Cortex of kidney (tissue), 1 donor: ENCODE measurements at places on chromosomes 5 and 9.

DNA sequence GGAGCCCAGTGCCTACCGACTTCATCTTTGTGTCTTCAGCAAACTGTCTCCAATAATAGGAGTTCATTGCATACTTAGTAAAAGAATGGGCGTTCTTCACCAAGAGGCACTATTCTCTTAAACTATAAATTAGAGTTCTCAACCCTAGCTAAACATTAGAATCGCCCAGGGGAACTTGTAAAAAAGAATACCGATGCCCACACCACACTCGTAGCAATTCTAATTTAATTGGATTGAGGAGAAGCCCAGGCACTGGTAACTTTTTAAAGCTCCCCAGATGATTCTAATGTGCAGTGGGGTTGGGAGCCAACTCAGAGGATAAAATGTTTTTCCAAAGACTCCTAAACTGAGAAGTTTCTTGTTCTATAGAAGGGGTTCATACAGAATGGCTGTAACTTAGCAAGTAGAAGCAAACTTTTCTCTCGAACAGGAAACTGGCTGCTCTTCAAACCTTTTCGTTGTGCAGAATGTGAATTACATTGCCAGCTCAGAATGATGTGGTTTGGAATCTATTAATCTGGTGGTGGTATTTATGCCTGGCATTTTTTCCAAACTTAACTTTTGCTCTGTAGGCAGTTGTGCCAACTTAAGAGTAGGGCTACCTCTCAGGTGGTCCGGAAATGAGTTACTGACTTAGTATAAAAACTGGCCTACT, 26.4 kb upstream of the NFIB start:
- DNase-seq, result no peak

- DNase-seq, result no peak
Observed at GRCh38 chr5:77305956-77306355, 95.5 kb downstream of the PDE8B start.

GRCh38 chr9:126788046-126788445, 16.8 kb upstream of the ZBTB43 start:
- no peak for DNase-seq

DNA sequence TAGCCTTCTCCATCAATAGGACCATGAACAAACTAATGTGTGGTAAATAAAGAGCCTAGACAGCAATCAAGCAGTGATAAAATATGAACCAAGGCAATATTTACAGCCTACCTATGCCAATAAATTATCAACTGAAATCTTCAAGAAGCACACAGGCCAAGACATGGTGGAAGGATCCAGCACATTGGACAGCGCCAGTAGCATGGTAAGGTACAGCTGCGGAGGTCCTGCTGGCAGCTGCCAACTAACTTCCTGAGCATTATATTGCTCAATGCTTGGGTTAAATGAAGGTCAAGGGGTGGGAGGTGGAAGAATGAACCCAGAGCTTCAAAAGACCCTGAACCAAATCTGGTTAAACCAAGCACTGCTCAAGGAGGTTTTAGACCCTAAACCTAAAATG, 16.5 kb upstream of the SPDL1 start:
- no peak for DNase-seq

GRCh38 chr5:93583439-93583767, 381 bp downstream of the NR2F1 start:
- DNase-seq, result no peak

DNA sequence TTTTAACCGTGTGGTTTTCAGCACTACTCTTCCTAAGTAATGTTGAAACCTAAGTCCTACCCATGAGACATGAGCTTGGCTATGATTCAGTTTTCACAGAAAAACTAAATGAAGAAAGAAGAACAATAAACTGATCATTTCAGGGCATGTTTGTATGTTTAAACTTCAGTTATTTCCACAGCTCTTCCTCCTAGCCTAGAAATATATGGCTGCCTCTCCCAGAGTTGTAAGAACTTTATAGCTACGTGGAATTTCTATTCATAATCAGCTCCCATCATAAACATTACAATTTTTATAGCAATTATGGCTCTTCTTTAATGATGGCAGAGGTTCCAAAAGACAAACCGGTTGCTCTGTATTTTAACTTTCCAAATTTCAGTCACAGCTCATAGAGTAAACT, 314.7 kb upstream of the ADAMTSL1 start:
- no peak for DNase-seq

DNA sequence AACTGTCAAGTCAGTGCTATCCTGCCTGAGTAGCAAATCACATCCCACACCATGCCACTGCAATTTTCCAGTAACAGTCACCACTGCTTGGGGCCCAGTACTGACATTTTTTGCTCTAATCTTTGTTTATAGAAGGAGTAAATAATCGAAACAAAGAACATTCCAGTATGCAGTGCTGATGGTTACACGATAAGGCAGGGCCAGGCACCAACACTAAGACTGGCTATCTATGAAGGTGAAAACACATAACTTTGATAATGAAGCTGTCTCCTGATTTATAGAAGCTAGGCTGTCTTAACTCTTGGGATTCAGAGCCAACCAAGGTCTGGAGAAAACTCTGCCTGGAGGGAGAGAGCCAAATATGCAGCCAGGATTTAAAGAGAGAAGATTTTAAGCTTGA, 365.3 kb downstream of the BNC2 start:
- DNase-seq, result no peak

GRCh38 chr5:97338729-97339128, 155.7 kb upstream of the RIOK2 start:
- DNase-seq, result no peak

GRCh38 chr9:98323831-98324135, 68.3 kb upstream of the TBC1D2 start:
- no peak for DNase-seq

- DNase-seq, result no peak
Observed at GRCh38 chr9:93193388-93194220, 9.7 kb downstream of the WNK2 start.

DNA sequence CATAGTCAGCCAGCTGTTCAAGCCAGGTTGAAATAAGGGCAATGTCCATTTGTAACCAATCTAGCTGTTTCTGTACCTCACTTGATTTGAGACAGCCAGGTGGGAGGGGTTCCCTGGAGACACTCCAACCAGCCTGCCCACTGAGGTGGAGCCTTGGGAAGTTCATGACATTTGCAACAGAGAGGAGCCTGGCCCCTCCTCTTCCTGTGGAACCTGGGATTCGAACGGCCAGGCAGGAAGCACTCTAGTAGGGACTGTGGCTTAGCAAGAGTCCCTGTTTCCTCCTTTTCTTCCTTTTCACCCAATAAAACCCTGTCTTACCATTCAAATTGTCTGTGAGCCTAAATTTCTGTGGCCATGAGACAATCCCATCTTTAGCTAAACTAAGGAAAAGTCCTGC, 312.3 kb upstream of the NMUR2 start:
- DNase-seq, result no peak

GRCh38 chr5:69035665-69036064, 58.1 kb upstream of the SLC30A5 start:
- DNase-seq, result no peak

GRCh38 chr5:171162596-171162995, 146.5 kb upstream of the TLX3 start:
- no peak for DNase-seq

- no peak for DNase-seq
Observed at GRCh38 chr5:113194591-113194990, 218.0 kb downstream of the DCP2 start.

DNA sequence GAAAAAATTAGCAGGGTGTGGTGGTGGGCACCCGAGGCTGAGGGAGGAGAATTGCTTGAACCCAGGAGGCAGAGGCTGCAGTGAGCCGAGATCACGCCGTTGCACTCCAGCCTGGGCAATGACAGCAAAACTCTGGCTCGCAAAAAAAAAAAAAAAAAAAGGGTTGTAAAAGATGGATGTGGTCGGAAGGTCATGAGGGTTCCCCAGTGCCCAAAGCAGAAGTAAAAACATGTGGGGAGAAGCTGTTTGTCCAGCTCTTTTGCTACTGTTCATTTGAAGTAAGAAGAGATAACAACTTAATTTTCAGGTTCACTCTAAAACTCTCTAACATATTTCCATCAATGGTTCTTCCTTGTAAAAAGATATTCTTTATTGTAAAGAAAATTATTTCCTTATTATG, 57.1 kb upstream of the GOLPH3 start:
- DNase-seq, result no peak

- no peak for DNase-seq
Observed at GRCh38 chr5:1778138-1779020, 21.3 kb downstream of the MRPL36 start.

- no peak for DNase-seq
Observed at GRCh38 chr9:34139477-34140146, 13.1 kb upstream of the DCAF12 start.

DNA sequence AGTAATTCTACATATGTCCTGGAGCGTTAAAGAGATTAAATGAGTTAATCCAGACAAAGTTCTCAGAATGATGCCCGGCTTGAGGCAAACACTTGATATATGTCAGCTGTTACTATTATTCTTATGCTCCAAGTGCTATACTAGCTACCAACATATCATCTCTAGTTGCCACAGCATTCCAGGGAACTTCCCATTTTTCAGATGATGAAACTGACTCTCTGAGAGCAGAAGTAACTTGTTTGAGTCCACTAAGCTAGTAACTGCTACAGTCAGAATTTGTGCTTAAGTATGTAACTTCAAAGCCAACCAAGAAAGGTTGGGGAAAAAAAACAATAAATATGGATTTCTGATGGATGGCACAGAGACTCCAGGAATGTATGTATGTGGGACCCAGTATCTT, 98.1 kb downstream of the CDK5RAP2 start:
- DNase-seq, result no peak

GRCh38 chr9:95641586-95641985, 124.8 kb upstream of the PTCH1 start:
- DNase-seq, result no peak

DNA sequence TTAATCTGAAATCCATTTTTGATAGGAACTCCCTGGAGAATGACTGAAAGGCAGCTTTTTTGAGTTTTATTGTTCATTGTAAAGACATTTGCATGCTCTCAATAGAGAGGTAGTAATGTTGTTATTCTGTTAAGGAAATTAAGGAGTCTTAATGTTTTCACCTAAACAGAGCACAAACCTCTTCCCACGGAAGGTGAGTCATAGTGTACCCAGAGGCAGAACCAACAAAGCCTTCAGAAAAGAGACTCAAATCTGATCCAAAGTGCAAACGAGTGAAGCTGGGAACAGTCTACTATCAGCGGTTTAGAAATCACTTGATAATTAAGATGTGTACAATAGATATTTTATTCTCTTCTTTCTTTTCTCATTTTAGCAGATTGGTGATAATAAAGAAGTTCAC, 470.5 kb downstream of the PLK2 start:
- DNase-seq, result no peak

DNA sequence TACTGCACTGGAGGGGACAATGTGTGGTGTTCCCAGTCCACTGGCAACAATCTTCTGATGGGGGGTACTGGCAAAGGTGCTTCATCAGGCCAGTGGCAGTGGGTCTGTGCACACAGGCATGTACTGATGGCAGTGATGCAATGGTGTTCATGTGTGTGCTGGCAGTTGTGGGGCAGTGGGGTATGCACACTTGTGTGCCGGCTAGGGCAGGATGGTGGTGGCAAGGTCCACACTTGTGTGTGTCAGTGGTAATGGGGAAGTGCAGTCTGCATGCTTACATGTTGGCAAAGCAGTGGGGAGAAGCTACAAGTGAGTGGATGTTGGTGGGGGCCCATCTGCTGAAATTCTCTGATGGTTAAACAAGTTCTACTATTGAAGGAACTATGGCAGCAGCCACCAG, 504.6 kb upstream of the ZNF462 start:
- DNase-seq, result no peak

DNA sequence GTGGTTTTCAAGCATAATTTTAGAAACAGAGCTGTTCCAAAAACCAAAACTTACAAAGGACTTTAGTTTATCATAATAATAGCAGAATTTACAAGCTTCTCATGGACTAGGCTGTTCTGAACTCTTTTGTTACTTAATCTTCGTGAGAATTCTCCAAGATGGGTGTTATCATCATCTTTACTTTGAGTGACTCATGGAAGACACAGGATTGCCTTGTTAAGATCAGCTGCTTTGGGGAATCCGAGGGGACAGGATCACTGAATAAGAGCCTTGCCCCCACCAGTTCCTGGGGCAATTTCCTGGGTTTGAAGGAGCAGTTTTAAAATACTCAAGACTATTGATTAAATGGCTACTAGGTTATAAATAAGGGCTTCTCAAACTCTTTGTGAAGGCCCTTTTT, 80.5 kb downstream of the CFAP90 start:
- no peak for DNase-seq

DNA sequence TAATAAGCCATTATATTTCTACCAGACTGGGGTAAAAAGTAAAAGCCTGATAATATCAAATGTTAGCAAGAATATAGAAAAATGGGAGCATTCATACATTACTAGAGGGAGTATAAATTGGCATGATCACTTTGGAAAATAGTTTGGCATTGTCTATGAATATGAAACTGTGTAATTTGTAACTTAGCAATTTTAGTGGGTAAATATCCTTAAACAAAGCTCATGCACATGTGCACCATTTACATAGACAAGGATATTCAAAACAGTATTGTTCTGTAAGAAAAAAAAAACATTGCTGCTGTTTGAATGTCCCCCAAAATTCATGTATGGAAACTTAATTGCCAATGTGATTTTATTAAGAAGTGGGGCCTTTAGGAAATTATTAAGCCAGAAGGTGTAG, 166.4 kb upstream of the SLC27A6 start:
- DNase-seq, result no peak

- DNase-seq, result no peak
Observed at GRCh38 chr9:26326563-26326962, 566.0 kb downstream of the CAAP1 start.
